Urothelium cell line (cell line): ENCODE measurements at places on chromosomes 1 and 21.

DNA sequence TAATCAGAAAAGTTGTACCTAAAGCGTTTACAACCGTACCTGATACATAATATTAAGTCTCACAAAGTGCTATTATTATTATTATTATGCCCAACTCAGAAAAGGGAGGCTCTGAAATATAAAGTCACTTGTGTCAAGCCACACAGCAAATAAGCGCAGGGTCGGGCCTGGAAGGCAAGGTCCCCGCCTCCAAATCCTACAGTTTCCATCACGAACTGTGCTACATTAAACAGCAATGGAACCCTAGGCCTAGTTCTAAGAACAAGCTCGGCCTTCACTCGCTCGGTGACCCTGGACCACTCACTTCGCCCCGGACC is 549 bp downstream of the PARS2 start:
- peak; percentile 11 for DNase-seq

GRCh38 chr1:81598623-81599022 is 202.1 kb upstream of the ADGRL2 start:
- DNase-seq, result no peak

DNA sequence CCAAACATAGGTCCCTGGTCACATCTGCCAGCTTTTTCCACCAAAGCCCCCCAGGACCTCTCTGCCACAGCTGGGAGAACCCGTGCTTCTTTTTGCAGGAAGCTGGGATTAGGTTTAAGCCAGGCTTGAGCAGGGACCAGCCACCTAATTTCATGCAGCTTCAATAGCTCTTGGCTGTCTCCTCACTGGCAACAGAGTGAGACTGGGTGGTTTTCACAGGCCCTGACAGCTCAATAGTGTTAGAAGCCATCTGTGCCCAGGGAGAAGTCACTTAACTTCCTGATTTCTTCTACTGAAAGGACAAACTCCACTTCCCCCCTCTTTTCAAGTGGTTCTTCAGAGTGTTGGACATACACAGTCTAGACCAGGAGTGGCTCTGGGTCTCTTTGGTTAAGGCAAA is 20.4 kb upstream of the SRSF4 start:
- no peak for DNase-seq

GRCh38 chr1:213327017-213327667 is 276.1 kb downstream of the RPS6KC1 start:
- DNase-seq, result peak; percentile 66

- no peak for DNase-seq
Observed at GRCh38 chr1:244680667-244681066, 27.7 kb downstream of the DESI2 start.

- DNase-seq, result no peak
Observed at GRCh38 chr1:177229781-177230180, 59.0 kb downstream of the BRINP2 start.

- no peak for DNase-seq
Observed at GRCh38 chr1:224733027-224733911, 117.2 kb downstream of the CNIH3 start.

DNA sequence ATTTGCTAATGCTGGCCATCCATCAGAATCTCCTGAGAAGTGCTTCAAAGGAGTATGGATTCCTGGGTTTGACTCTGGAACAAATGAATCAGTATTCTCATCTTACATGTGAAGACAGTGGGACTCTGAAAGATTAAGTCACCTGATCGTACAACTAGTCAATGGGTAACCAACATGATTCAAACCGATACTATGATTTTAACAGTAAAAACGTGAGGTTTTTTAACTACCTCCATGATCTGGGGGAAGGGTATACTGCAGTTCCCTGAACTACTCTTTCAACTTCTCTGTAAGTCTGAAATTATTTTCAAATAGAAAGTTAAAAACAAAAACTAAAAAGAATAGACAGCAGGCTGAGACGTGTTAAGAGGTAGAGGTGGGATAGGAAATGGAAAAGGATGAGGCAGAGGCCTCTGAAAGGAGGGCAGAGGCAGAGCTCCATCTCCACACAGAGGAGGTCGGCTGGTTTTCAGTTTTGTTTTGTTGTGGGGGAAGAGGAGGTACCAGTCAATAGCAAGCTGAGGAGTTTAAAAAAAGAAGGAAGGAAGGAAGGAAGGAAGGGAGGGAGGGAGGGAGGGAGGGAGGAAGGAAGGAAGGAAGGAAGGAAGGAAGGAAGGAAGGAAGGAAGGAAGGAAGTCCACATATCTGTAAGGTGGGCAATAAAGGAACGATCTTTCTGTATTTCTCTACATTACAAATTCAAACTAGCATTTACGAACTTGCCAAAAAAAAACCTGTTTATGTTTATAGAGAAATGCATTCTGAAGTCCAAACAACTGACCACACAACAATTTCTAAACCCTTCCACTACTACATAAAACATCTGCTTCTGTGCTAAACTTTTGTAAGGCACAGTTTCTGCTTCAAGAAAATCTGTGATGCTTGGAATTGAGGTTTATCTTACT is 213.1 kb downstream of the RERE start:
- DNase-seq, result no peak

- no peak for DNase-seq
Observed at GRCh38 chr1:218376722-218377121, 31.6 kb downstream of the TGFB2 start.

- DNase-seq, result no peak
Observed at GRCh38 chr1:110135666-110136065, 14.6 kb upstream of the SLC6A17 start.

- DNase-seq, result peak; percentile 67
Observed at GRCh38 chr1:112957133-112957812, 1.3 kb upstream of the SLC16A1 start.

- DNase-seq, result no peak
Observed at GRCh38 chr1:33711511-33711910, 152.4 kb upstream of the HMGB4 start.

DNA sequence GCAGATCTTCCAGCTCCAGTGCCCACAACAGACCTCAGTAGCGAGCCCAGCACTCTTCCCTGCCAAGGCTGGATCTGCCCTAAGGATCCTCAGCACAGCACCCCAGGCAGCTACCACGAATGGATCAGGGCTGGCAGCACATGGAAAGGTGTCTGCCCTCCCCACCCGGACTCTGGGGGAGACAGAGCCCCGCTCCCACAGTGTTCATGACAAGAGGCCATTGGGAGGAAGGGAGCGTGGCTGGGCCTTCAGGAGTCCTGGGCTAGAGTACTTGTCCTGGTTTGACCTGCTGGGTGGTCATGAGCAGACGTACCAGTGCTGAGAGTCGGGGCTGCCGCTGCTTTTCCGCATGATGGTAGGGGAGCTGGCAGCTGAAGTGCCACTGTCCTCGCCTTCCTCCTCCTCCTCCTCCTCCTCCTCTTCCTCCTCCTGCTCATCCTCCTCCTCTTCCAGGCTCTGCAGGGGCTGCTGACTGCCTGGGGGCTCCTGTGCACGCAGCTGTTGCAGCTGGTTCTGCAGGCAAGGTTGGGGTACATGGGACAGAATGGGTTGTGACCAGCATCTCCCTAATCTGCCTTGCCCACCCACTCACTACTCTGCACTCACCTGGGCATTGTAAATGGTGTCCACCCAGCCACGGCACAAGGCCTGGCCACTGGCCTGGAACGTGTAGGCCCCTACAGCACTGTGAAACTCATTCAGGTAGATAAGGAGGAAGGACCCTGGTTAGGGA is 2.9 kb upstream of the TNFRSF25 start:
- no peak for DNase-seq

DNA sequence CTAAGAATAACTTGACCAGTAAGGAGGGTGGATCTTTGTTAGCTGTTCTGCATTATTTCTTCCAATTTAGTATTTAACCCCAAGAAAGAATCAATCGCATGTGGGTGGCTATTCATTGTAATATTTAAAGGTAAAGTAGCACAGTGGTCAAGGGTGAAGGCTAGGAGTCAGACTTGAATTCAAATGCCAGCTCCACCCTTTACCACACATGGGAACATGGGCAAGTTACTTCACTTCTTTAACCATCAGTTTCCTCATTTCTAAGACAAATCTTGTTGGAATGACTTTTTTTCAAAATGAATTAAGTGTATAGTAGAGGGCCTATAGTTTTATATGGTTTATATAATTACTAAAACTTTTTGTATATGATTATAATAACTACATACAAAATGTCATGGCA is 71.3 kb upstream of the S1PR1 start:
- DNase-seq, result no peak

GRCh38 chr1:23804183-23804835 is 3.8 kb upstream of the GALE start:
- DNase-seq, result no peak
